Stimulated activated CD8-positive, alpha-beta memory T cell treated with anti-CD3 and anti-CD28 coated beads, Interleukin-4, amount 100 ng/mL, for 48 hours (primary cell): ENCODE measurements at places on chromosomes 6 and 20.

DNA sequence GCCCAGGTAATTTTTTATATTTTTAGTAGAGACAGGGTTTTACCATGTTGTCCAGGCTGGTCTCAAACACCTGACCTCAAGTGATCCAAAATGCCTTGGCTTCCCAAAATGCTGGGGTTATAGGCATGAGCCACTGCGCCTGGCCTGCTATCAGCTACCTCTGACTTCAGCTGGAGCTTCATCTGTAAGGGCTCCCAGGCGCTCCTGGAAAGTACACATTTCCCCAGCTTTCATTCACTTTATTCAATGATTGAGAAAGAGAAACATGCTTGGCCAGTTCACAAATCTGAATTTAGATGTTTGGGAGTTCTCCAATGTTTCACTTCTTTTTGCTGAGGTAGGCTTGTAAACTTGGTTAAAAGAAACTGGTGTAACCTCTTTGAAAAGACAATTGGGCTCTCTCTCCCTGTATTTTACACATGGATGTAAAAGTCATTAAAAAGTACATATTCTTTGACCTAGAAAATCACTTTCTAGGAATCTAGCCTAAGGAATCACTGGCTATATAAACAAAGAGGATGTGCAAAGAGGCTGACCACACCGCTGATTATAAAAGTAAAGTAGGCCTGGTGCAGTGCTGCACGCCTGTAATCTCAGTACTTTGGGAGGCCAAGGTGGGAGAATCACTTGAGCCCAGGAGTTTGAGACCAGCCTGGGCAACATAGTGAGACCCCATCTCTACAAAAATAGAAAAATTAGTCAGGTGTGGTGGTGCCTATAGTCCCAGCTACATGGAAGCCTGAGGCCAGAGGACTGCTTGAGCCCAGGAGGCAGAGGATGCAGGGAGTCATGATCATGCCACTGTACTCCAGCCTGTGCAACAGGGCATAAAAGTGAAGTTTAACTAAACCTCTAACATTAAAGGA, 128.9 kb downstream of the BACH2 start:
- no peak for DNase-seq

- no peak for DNase-seq
Observed at GRCh38 chr6:16822975-16823717, 61.9 kb upstream of the ATXN1 start.

DNA sequence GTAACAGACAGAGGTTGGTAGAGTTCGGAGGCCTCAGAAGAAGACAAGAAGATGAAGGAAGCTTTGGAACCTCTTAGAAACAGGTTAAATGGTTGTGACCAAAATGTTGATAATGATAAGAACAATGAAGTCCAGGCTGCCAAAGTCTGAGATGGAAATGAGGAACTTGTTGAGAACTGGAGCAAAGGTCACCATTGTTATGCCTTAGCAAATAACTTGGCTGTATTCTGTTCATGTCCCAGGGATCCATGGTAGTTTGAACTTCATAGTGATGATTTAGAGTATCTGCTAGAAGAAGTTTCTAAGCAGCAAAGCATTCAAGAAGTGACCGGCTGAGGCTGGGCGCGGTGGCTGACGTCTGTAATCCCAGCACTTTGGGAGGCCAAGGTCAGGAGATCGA, 11.1 kb upstream of the LSM14B start:
- DNase-seq, result no peak

- DNase-seq, result no peak
Observed at GRCh38 chr6:108423982-108424705, 129.3 kb downstream of the AFG1L start.

- DNase-seq, result peak; percentile 60
Observed at GRCh38 chr20:46520976-46521579, 7.7 kb upstream of the ZNF334 start.
